ENCODE measurements at places on chromosomes 12 and 14.

- DNase-seq: no peak
These were observed 34.5 kb downstream of the TM7SF3 start for GRCh38 chr12:26979733-26980132.

DNA sequence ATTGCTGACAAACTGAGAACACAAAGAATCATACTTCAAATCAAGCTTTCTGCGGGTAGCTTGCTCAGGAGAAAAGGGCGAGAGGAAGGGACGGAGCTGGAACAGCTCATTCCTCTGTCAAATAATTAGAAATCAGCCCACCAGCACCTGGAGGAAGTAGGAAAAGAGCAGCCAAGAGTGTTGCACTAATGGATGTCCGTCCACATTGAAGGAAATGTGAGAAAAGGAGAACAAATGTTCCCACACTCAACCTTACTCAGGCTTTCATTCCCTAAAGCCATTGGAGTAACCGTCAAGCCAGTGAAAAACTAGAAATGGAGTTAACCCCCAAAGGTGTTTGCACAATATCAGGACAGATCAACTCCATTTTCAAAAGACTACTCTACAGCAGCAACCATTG, 233.0 kb upstream of the PRKD1 start:
- DNase-seq: no peak

DNA sequence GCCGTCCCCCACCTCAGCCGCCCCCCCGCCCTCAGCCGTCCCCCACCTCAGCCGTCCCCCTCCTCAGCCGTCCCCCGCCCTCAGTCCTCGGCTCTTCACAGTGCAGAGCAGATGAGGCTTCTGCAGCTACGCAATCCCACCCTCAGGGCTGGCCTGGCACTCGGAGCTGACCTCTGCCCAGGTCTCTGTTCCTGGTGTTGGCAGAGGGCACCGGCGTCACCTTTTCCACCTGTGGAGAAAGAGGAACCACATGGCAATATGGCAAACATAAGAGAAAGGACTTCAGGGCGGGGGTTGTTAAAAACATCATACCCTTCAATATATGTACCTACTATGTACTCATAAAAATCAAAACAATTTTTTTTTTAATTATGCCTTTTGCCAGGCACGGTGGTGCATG, 45.8 kb downstream of the MLXIP start:
- DNase-seq: no peak

DNA sequence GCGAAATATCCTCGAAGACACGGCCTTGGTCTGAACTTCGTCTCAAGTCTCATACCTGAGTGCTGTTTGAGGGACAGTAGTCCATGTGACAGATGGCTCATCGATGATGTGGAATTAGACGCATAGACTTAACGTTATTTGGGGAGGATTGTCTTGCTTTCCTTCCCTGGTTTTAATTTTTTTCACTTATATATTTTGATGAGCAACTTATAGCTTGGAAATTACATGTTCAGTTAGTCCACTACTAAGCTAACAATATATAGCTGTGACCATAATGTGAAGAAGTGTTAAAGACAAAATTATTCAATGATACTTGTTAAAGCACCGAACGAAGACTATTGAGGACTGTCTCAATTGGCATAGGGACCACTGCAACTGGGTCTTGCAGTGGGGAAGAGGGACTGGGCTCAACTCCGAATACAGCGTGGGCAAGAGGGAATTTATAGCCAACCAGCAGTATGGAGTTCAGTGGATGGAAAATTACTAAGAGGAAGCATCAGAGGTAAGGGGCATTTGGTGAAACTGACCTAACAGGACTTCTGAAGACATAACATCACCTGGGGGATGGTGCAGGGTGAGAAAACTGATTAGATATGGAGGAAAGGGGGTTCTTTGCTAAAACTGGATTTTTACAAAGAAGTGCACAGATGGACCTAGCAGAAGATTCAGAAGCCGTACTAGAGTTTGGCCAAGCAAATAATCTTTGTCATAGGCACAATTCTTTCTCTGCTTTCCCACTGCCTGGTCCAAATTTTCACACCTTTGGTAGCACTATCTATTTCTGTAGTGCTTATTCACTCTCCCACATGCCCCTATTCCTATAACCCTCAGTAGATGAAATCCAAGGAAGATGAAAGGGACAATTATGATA, 910 bp upstream of the TM7SF3 start:
- DNase-seq: no peak

DNA sequence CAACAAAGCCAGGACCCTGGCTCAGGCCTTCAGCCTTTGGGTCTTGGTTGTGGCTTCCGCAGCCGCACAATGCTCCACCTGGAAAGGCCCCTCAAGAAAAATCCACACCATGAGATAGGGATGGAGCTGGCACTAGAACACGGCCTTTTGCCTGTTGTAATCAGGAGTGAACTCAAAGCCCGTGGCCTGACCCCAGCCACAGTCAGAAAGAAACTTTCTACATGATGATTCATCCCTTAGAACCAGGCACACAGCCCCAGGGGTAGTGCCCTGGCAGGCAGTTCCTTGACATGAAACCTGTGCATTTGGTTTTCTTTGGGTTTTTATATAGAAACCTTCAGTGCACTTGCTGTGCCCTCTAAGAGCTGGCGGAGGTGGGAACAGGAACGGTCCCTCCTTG, 5.1 kb downstream of the CLMN start:
- no peak for DNase-seq

DNA sequence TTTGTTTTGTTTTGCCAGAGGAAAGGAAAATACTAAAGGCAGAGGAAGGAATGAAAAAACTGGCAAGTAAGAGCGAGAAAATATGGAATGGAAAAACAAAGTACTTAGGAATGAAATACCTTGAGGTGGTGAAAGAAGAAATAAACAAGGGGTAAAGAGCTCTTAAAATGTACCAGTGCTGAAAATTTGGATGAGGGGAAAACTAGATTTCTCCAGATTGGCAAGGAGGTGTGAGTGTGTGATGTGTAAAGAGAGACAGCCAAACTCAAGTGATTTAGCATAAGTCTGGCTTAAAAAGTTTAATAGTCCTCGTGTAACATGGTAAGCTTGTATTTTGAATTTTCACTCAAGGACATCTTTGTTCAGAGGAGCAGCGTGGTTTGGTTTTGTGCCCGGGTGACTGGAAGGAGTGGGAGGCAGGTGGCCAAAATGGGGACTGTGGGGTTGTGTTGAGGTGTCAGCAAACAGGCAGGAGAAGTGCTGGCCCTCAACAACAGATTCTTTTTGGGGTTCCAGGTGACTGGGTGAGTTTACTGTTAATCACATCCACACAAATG, 102.7 kb downstream of the DACT1 start:
- DNase-seq: no peak

GRCh38 chr12:21451529-21451928, 14.1 kb downstream of the PYROXD1 start:
- no peak for DNase-seq

DNA sequence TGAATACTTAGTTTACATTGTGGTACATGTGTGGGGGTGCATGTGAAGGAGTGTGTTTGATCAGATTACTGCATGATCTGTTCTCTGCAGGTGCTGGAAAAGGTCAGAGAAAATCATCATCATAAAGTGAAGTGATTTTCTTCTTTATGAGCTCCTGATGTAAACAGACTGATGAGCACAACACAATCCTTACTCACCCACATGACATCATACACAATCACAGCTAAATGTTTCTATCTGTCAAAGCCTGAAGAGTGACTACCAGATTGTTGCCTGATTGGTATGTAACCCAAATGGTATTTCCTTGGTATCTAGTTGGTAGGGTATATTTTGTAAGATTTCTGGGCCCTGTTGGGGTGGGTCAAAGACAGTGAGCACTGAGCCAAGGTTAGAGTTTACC, 270.8 kb downstream of the FOXG1 start:
- DNase-seq: no peak

DNA sequence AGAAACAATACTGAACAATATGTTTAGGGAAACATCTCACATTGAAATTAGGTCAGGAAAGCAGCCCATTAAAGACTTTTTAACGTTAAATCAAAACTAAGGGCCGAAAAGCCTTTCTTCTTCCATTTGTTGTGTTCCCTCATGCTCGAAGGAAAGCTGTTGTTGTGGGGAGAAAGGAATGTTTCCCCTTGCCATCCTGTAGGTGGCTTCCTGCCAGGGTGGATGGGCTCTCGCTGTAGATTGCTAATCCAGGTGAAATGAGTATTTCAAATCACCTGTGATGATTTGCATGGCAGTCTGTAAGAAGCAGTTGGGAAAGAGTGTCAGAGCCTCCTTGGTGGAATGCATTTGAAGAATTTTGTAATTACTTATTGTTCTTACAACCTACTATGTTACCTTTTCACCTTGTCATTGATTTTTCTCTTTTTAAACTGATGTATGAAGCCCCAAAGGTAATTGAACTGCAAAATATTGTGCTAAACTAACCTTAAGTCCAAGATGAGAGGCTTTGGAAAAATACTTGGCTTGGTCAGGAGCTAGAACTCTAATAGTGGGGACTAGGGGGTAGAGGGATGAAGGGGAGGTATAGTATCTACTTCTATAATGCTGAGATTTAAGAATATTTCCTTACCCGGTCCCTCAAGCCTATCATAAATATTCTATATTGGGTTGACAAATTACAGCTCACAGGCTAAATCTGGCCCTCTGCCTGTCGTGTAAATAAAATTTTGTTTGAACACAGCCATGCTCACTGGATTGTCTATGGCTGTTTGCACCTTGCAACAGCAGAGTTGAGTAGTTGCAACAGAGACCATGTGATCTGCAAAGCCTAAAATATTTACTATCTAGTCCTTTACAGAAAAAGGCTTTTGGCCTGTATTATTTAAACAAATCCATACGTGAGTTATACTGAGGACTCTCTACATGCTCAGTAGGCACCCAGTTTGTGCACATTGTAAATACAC, 7.7 kb upstream of the DCP1B start:
- DNase-seq: no peak

DNA sequence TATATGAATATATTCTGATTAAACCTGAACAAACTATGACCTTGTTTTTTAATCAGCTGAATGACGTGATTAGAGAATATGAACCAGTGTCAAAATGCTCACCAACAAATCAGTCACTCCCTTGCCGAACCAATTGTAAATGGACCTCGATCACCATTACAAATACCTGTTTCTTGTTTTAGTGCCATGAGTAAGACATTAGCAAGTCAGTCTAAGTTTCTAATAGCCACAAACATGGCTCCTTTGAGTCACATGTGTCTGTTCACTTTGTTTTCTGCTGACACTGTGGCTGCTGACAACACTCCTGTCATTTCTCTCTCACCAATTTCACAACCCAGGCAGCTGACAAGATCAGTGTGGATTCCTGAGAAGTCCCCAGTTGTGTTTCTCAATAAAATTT, 286.2 kb upstream of the MDGA2 start:
- DNase-seq: no peak

DNA sequence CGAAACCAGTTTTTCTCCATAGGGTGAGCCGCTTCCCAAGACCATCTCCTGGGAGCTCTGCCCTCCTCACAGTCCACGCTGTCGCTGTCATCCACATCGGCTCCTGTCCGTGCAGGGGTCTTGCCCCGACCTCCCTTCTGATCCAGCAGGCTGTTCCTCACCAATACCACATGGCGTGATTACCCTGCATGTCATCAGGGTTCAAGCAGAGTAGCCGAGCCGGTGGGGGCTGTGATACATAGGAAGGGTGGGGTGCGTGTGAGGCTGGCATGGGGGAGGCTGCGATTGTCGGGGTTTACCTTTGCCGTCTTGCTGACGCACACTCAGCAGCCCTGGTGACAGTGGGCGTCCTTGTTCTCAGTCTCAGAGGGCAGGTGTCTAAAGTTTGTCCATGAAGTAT, 17.0 kb downstream of the TEDC1 start:
- no peak for DNase-seq

DNA sequence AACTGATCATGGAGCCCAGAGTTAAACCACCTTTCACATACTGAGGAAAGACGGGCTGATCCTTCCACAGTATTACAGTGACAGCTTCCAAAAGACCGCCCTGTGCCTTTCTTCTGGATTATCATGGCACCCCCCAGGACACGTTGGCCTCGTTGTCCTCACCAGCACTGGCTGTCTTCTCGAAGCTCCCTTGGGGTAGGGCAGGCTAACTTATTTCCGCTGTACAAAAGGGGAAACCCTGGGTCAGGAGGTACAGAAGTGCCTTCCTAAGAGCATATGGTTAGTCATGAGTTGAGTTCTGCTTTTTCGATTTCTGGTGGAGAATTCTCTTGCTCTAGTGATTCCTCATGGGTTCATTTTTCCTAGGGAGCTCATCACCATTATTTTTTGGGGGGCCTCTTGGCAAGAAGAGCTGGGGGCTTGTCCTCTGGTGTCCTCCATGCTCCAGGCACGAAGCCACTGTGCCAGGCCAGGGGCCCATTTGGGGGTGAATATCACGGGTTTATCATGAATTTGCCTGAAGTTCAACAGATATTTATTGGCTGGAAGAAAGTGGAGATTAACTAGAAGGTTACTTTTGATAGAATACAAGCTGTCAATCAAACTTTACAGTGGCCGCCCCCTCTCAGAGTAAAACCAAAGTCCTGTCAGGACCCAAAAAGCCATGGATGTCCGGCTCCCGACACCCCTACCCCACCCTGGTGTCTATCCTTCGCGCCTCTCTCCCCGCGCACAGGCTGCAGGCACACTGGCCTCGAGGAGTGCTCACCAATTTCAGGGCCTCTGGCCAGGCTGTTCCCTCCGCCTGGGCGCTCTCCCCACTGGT, 8.8 kb upstream of the TRAF3 start:
- peak; percentile 80 for DNase-seq

DNA sequence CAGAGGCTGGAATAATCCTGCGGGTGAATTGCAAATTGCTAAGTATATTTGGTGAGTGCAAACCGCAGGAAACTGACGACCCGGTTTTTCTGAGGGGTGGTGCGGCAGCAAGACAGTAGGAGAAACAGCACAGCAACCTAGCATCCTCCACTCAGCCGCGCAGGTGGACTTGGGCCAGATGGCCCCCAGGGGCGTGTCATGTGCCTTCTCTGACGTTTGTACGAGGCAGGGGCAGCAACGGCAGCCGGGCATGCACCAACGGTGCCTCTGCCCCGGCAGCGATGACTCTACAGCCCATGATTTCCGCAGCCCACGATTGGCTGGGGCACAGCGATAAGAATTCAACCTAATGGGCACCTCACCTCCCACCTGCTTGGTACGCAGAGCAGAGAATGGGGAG, 11.1 kb upstream of the CLEC2A start:
- DNase-seq: no peak
